C1 segment of cervical spinal cord (tissue), 14 donors: ENCODE measurements at places on chromosomes 3 and 15.
A peak's percentile ranks its signal among the peaks of the same experiment; 100 is the strongest.

- DNase-seq = no peak
These were observed 3.7 kb downstream of the DLL4 start for GRCh38 chr15:40932649-40933516.

- no peak for DNase-seq
These were observed 500.9 kb downstream of the SOX2 start for GRCh38 chr3:182212479-182213076.

GRCh38 chr3:150721285-150722130, 17.8 kb upstream of the ERICH6 start:
- no peak for DNase-seq

DNA sequence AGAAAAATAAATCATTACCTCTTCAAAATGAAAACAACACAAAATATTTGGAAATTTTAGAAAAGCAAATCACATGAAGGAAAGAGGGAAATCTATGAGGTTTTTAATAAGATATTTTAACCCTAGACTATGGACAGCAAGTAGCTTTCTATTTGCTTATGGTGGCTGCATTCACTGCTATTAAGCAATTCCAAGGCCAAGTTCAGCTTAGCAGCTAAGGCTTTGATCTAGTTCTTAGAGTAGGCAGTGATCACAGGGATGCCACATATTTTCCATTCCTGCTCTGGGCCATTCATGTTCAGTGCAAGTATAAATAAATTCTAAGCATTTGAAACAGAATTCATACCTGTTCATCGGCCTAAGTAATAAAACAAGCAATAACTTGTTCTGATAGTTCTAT, 235.3 kb downstream of the CDIN1 start:
- no peak for DNase-seq

DNA sequence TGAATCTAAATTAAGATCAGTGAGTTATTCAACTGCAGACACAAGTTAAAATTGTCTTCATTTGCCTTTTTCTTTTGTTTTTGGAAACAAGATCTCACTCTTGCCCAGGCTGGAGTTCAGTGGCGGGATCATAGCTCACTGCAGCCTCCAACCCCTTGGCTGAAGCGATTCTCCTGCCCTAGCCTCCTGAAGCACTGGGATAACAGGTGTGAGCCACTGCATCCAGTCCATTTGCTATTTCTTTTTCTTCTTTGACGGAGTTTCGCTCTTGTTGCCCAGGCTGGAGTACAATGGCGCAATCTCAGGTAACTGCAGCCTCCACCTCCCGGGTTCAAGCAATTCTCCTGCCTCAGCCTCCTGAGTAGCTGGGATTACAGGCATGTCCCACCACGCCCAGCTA, 10.3 kb downstream of the RNF168 start:
- DNase-seq = no peak

- DNase-seq = no peak
These were observed 156.0 kb upstream of the TPM1 start for GRCh38 chr15:62886431-62887071.

DNA sequence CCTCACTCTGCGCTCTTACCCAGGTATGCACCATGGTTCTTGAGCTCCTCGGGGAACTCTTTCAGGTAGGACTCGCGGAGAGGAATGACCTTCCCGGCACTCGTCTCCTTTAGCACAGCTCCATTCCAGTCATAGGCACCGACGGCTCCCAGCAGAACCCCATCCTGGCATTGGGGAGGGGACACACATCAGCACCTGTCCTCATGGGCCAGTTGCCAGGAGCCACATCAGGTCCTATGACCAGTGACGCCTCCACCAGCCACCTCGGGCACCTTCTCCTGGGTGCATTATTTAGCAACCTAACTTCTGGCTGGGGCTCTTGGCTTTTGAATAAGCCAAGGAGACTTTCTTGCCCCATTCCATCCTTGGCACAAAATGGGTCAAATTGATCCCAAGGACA, 61.9 kb downstream of the FEM1B start:
- DNase-seq = no peak

- no peak for DNase-seq
These were observed 25.0 kb upstream of the PLA2G4D start for GRCh38 chr15:42119446-42119760.

- no peak for DNase-seq
These were observed 594.3 kb downstream of the MAGI1 start for GRCh38 chr3:65444447-65444815.

GRCh38 chr15:98196371-98196770, 235.9 kb downstream of the ARRDC4 start:
- DNase-seq = no peak

DNA sequence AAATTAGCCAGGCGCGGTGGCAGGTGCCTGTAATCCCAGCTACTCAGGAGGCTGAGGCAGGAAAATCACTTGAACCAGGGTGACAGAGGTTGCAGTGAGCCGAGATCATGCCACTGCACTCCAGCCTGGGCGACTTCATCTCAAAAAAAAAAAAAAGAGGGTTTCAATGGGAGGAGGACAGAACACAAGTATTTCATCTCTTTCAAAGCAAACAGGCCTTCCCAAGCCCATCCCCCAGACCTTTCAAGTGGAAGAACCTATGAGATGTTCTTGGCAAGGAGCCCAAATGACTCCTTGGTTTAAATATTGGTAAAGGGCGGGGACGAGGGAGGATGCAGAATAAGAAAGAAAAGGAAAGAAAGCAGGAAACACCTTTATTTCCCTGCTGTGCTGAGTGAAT, 62.2 kb upstream of the MCF2L2 start:
- no peak for DNase-seq

GRCh38 chr3:68793759-68794701, 138.3 kb downstream of the TAFA4 start:
- DNase-seq = no peak

- DNase-seq = peak; percentile 47
These were observed 224.8 kb upstream of the IL12A start for GRCh38 chr3:159763602-159764489.

DNA sequence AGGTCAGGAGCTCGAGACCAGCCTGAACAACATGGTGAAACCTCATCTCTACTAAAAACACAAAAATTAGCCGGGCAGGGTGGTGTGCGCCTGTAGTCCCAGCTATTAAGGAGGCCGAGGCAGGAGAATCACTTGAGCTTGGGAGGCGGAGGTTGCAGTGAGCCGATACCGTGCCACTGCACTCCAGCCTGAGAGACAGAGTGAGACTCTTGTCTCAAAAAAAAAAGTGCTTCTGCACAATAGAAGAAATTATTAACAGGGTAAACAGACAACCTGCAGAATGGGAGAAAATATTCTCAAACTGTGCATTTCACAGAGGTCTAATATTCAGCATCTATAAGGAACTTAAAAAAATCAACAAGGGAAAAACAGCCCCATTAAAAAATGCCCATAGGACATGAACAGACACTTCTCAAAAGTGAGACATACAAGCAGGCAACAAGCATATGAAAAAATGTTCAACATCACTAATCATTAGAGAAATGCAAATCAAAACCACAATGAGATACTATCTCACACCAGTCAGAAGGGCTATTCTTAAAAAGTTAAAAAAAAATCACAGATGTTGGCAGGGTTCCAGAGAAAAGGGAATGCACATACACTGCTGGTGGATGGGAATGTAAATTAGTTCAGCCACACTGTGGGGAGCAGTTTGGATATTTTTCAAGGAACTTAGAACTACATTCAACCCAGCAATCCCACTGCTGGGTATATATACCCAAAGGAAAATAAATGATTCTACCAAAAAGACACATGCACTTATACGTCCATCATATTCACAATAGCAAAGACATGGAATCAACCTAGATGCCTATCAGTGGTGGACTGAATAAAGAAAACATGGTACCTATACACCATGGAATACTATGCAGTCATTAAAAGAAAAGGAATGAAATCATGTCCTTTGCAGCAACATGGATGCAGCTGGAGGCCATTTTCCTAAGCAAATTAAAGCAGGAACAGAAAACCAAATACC, 75.5 kb downstream of the MSL2 start:
- DNase-seq = no peak

DNA sequence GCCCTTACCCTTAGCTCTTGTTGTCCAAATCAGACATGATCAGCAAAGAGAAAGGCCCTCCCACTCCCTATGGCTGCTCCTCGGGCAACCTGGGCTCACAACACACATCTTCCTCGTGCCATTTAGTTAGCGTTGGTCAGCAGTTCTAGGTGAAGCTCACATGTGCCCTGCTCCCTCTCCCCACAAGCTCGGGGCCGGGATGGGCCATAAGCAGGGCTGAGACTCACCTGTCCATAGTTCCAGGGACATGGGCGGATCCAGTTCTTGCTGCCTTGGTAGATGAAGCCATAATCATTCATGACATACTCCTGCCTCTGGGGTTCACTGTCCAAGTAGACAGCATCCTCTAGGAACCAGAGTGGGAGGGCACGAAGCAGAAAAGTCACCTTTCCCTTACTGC, 10.4 kb downstream of the TGM5 start:
- no peak for DNase-seq

DNA sequence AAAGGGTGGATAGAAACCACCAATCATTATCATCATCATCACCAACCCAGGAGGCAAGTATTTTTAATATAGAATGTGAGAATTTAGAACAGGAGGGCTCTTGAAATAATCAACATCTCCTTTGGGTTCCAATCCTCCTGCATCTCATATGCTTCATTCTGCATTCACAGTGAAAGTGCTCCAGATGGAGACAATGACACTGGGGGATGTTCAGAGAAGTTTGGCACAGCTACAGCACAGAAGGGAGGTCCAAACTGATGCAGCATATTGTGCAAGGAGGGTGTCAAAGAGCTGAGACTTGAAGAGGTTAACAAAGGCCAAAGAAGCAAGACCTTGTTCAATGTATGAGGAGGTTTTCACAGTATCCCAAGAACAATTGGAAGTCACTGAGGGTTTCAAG, 767.1 kb downstream of the NTRK3 start:
- no peak for DNase-seq

GRCh38 chr3:121957674-121958415, 63.6 kb downstream of the SLC15A2 start:
- DNase-seq = peak; percentile 40

- no peak for DNase-seq
These were observed 179.6 kb downstream of the FEZF2 start for GRCh38 chr3:62193586-62194345.

- DNase-seq = no peak
These were observed 85.9 kb downstream of the DCLK3 start for GRCh38 chr3:36678216-36679013.

DNA sequence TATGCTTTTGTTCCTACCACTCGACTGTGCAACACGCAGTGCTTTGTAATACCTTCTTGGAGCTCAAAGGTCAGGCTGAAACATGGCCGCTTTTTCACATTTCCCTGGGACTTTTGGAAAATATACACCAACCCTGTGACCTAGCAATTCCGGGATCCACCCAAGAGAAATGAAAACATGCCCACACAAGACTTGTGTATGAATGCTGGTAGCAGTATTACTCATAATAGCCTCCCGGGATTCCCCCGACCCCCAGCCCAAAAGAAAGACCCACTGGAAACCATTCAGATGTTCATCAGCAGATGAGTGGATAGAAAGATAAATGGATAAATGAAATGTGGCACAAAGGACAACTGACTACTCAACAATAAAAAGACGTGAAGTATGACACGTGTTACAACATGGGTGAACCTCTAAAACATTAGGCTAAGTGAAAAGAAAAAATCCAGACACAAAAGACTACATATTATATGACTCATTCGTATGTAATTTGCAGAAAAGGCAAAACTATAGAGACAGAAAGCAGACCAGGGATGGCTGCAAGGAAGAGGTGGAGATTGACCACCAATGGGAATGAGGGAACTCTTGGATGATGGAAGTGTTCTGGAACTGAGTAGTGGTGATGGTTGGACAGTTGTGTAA, 104.1 kb downstream of the PGPEP1L start:
- DNase-seq = no peak

DNA sequence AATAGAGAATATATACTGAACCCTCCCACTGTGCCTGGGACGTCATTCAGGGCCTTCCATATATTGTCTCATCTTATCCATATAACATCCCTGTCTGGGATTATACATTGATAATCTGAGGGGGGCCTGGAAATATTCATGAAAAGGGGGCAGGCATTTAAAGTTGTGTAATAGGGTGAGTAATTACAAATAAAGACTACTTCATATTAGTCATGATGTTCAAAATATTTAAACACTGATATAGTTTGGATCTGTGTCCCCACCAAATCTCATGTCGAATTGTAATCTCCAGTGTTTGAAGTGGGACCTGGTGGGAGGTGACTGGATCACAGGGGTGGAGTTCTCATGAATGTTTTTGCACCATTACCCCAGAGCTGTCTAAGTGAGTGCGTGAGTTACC, 97.8 kb downstream of the AQP9 start:
- no peak for DNase-seq

DNA sequence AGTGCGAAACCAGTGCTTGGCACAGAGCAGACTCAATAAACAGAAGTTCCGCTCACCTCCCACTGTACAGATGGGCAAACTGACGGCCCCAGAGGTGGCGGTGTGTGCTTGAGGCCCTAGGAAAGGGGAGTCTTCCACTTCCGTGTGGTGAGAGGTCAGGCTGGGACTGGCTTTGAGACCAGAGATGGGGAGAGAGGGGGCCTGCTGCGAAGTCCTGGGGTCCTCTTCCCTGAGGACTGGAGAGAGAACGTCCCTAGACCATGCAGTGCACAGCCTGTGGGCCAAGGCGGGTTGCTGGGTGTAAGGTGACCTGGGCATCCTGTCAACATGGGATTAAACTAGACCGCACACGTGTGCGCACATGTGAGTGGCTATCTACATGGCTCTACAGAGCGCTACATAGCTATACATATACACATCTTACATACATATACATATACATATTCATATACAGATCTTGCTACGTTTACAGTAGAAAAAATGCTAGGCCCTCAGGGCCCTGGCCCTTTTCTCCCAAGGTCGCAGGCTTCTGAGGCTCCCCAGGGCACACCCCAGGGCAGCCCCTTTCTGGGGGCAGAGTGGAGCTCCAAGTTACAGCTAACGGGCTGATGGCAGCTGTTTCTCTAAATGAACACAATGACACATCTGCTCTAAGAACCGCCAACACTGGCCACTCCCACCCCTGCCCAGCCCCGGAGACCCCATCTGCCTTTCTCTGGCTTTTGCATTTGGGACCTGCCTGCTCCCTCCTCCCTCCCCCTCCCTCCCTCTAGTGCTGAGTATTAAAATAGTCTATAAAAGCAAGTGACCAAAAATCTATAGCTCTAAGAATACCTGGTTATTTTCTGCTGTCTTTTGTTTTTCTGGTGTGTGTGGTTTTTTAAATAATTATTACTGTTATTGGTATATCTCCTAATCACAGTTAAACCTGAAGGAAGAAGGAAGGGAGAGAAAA, 47.0 kb downstream of the HCN4 start:
- no peak for DNase-seq

GRCh38 chr15:101025501-101025885, 106.3 kb downstream of the LRRK1 start:
- no peak for DNase-seq

GRCh38 chr15:87268675-87269074, 987.9 kb downstream of the NTRK3 start:
- DNase-seq = no peak

DNA sequence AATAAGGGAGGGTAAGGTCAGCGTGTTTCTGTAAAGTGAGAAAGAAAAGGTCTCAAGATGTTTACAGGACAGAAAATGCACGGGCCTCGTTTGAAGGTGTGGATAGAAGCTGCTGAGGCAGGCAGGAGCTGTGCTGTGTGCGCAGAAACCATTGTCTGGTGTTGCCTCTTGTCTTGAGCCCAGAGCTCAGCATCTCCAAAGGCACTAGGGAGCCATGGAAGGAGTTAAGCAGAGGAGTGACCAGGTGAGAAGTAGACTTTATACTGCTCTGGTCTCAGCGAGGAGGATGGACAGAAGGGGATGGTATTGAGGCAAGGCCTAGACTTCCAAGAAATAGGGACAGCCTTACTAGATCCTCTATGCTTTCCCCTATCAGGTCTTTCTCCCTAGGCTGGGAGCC, 13.0 kb downstream of the CAND2 start:
- no peak for DNase-seq
